ENCODE measurements at places on chromosomes 1 and 21.

GRCh38 chr21:40254540-40255465, 387.6 kb downstream of the PCP4 start:
- DNase-seq = no peak

- DNase-seq = no peak
These were observed 47.8 kb downstream of the ZMYM4 start for GRCh38 chr1:35316264-35316663.

GRCh38 chr1:16082283-16083038, 9.0 kb upstream of the FAM131C start:
- DNase-seq = no peak

DNA sequence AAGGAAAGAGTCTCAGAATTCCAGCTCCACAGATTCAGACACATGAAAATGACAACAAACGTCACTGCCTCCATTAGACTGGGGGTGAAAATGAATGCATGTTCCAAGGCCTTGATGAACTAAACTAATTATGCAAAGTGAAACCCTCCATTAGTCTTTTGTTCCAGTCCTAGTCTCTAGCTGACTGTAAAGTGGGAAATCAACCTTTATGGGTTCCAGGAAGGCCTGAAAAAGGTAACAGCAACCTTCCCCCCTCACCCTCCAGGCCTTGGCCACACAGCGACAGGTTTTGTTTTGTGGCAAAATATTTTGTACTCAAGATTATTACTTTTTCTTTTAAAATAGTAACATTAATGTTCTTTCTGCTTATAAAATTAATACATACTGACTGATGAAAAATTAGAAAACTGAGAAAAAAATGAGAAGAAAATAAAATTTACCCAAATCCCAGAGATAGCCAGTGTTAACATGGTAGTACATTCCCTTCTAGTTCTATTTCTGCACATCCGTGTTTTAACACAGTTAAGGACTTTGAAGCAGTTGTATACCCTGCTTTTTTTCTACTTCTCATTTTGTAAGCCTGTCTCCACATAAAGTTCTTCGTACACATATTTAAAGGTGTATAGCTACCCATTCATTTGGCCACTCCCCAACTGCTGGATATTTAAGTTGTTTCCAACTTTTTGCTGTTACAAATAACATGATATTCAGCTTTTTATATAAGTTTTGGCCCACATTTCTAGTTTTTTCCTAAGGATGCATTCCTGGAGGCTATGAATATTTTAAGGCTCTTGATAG, 60.9 kb downstream of the CD2 start:
- no peak for DNase-seq

DNA sequence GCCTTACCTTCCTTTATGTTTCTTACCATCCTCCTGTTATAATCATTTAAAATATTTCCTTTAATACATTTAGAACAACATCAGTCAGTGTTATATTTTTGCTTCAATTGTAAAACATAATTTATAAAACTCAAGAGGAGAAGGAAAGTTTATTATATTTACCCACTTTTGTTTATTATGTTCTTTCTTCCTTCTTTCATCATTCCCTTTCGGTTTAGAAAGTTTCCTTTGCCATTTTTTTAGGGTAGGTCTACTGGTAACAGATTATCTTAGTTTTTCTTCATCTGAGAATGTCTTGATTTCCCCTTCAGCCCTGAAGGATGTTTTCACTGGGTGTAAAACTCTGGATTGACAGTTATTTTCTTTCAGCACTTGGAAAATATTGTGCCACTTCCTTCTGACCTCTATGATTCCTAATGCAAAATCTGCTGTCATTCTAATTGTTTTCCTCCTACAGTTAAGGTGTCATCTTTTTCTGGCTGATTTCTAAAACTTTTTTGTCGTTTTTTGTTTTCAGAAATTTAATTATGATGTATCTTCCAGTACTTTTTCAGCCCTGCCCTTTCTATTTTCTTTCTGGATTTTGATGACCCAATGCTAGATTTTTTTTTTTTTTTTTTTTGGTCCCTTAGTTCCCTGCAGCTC, 25.0 kb downstream of the PTPN22 start:
- DNase-seq = no peak

DNA sequence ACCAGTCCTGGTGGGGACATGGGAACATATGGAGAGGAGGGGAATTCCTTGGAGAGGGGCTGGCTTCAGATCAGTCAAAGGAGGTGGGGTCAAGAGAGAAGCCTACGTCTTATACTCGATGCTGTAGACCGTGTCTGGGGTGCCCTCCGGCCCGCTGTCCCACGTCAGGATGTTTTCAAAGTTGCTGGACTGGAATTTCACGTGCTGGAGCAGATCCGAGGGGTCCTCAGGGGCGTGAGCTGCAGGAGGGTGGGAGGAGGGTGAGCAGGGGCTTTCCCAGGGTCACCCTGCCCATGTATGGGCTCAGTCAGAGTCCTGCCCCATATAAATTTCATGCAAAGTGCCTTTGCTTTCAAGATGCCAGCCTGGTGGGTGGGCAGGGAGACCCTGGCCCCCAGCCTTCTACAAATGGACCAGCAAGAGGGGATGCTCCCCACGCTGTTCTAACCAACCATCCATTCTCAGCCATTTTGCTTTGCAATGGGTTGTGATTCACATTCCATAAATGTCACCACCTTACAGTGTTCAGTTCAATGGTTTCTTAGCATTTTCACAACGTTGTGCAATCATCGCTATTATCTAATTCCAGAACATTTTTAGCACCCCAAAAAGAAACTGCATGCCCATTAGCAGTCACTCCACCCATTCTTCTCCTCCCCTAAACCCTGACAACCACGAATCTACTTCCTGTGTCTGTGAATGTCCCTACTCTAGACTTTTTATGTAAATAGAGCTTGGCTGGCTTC, 4.3 kb downstream of the IL22RA1 start:
- no peak for DNase-seq
